ENCODE measurements at places on chromosomes 16 and 17.

DNA sequence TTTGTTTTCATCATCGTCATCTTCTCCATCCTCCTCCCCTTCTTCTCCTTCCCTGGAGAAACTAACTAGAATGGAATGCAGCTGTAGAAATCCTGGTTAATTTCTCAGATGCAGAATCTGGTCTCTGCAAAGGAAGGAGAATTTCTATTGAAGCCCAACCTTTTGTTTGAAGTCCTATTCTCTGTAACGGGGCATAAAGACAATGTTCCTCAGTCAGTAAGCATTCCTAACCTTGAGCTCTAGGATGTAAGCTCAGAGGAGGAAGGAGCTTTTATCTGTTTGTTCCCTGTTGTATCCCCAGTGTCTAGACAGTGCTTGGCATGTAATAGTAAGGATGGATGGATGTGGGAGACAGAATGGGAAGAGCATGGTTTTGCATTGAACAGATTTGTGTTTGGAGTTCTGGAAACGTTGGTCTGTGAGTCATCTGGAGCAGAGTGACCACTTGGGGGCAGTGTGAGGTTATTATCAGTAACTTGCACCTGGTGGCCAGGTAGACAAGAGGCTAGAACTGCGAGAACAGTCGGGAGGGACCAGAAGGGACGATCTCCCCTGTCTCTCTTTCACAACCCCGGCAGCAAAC is 363.7 kb downstream of the SNX29 start:
- no peak for DNase-seq

GRCh38 chr17:70096861-70097260 is 21.8 kb downstream of the KCNJ16 start:
- DNase-seq = no peak

DNA sequence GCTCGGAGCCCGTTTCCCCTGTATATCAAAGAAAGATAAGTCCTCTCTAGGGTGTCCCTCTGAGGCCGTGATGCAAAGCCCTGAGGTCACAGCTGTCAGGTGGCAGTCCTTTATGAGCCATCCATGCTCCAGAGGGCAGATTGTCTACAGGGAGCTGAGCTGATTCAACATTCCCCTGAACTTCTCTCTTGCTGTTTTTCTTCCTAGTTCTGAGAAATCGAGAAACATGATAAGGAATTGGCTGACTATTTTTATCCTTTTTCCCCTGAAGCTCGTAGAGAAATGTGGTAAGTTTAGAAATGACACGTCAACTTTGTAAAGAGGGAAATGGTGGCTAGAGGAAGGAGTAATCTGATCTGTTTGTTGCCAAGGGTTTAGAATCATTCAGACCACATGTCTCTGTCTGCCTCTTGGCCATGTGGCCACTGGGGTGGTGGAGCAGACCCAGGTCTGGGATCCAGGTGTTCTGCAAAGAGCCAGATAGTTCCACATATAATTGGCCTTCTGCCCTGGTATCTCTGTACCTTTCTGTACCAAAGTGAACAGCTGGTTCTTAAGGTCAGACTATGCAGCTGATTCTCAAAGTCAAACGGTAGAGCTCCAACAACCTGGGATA is 3.5 kb downstream of the CTNS start:
- no peak for DNase-seq

DNA sequence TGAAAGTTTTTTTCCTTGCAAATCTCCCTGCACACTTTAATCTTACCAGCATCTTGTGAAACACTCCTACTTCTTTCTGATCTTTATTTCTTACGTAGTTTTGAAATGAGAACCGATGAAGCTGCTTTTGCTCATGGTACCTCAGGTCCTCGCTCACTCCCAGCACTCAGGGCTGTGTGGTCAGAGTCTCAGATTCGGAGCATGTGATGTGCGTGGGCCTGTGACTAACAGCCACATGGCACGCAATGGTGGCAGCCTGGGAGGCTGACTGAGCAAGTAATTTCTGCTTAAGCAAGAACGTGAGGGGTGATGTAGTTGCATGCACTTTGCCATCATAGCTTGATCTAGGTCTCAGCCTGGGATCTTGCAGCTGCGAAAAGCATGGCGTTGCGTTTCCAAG is 624.3 kb downstream of the MAF start:
- no peak for DNase-seq

- DNase-seq = no peak
Measured at GRCh38 chr17:81685108-81685507, 1.3 kb downstream of the HGS start.

- DNase-seq = no peak
Measured at GRCh38 chr17:28154214-28154613, 111.7 kb downstream of the NLK start.

- no peak for DNase-seq
Measured at GRCh38 chr16:68473358-68474070, 25.2 kb upstream of the SMPD3 start.

DNA sequence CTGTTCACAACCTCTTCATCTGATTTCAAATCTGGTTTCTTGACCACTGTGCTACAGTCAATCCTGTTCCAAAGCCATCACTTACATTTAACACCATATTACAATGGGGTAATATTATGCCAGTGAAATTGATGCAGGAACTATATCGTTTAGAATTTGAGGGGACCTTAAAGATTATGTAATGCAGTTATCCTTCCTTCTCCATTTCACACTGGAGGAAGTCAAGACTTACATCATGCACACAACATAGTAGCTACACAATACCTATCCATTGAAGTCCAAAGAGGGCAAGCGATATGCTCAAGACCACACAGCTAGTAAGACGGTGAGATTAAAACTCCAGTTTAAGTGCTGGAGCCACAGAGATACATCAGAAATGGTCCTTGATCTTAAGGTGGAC is 16.8 kb downstream of the NOG start:
- no peak for DNase-seq

GRCh38 chr17:49521088-49521450 is 26.0 kb downstream of the NGFR start:
- no peak for DNase-seq

DNA sequence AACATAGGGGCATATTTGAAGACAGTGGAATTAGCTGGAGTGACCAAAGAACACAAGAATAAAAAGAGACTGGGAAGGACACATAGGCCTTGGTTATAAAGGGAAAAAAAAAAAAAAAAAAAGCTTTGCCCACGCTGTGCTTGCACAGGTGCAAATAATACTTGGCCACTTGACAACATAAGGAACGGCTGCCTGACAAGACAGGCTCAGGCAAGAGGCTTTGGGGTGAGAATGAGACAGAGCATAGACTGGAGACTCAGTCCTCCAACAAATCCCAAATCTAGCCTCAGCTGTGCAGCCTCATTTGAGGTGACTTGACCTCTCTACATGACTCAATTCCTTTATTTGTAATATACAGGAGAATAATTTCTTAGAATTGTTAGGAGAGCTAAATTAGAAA is 332.8 kb upstream of the DYNLRB2 start:
- no peak for DNase-seq

- no peak for DNase-seq
Measured at GRCh38 chr16:4626396-4626795, 1.8 kb downstream of the MGRN1 start.

DNA sequence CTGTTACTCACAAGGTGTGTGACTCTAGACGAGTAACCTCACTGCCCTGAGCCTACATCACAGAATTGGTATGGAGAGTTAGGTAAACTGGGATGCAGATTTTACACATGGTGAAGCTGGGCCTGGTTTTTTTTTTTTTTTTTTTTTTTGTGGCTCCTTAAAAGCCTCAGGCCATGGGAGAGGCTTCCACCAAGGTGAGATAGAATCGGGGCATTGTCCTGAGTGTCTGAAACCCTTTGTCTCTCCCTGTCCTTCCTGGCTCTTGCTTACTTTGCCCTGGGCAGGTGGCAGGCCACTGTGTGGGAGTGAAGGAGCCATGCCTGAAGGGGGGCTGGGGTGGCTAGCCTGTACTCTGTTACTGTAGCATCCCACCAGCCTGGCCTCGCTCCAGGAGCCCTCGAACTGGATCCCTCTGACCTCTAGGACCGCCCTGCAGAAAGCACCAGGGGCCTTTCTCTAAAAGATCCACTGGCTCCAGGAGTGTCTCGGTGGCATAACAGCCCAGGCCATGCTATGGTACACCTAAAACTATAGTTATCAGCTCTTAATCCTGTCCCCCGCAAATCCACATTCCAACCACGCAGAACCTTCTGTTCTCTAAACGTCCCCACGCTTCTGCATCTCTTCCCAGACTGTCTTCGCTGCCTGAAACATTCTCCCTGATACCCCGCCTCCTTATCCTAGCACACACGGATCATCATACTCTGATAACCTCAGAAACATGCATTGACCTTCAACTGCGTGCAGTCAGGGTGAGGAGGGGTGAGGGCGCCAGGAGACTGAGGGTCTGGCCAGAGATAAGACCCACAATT is 1.7 kb upstream of the SLC13A2 start:
- DNase-seq = no peak

DNA sequence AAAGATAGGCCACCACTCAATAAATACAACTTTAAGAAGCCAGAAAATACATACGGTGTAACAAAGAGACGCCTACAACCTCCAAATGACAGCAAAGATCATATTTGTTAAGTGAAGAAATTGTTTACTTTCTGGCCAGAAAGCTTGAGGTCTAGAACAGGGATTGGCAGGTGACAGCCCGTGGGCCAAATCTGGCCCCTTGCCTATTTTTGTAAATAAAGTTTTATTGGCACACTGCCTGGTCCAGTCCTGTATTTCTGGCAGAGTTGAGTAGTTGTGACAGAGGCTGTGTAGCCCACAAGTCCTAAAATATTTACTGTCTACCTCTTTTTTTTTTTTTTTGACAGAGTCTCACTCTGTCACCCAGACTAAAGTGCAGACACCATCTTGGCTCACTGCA is 3.4 kb upstream of the CLEC19A start:
- no peak for DNase-seq

- no peak for DNase-seq
Measured at GRCh38 chr16:73051226-73051625, 3.3 kb upstream of the ZFHX3 start.

DNA sequence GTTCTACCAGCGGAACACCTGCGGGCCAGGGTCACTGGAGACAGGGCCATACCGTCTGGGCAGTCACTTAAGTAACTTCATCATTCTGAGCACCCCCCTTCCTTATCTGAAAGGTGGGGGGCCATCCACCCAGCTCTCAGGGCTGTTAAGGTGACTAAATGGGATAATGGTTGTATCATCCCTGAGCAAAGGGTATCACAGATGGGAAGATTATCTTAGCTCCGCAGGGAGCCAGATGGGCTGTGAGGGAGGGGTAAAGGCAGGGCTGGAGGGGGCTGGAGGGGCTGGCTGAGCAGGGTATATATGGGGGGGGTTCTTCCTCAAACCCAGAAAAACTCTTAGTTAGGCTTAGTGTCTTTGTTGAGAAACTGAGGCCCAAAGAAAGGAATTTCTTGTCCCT is 2.9 kb upstream of the CACNA1G start:
- DNase-seq = no peak

DNA sequence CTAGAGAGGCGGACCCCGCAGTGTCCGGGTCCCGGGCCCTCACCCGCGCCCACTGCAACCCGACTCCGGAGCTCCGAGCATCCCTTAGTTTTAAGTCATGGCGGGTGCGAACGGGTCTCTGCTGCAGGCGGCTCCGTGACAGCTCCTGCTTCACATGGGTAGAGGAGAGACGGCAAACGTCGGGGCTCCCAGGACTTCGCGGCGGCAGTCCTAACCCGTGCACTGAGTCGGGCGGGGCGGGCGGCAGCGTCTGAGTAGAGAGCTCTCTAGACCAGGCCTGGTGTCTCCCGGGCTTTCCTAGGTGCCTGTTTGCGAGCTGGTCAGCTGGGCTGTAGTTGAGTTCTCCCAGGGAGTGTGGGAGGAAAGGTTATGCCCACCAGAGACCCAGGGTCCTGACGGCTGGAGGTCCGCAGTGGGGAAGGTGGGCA is 345 bp downstream of the TSC2 start:
- DNase-seq = no peak

GRCh38 chr16:68768771-68769170 is 31.7 kb downstream of the CDH1 start:
- no peak for DNase-seq

DNA sequence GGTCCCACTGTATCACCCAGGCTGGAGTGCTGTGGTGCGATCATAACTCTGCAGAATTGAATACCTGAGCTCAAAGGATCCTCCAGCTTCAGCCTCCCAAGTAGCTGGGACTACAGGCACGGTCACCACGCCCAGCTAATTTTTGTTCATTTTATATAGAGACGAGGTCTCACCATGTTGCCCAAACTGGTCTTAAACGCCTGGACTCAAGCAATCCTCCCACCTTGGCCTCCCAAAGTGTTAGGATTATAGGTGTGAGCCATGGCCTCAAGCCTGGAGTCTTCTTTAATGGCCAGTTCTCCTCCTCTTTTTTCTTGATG is 484 bp downstream of the CD300LB start:
- DNase-seq = no peak

DNA sequence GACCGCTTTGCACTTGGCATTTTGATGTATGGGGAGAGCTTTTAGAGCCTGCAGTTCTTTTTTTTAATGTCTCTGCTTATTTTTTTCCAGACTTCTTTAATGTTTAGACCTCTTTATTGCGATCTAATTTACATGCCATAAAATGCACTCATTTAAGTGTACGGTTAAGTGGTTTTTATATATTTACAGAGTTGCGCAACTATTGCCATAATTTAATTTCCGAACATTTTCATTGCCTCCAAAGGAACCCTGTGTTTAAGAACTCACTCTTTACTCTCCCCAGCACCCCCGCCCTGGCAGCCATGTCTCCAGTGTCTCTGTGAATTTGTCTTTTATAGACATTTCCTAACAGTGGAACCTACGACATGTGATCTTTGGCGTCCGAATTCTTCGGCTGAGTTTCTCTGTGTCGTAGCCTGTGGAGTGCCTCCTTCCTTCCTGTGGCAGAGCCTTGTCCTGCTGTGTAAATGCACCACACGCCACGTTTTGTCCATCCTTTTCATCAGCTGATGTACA is 24.0 kb downstream of the ZNF750 start:
- DNase-seq = no peak

- DNase-seq = peak; percentile 59
Measured at GRCh38 chr16:4330277-4330874, 14.5 kb downstream of the GLIS2 start.

GRCh38 chr16:28597692-28598261 is 927 bp upstream of the SULT1A2 start:
- no peak for DNase-seq

- no peak for DNase-seq
Measured at GRCh38 chr16:12079412-12079965, 103.0 kb downstream of the SNX29 start.

- peak; percentile 84 for DNase-seq
Measured at GRCh38 chr17:81959362-81960129, 1.4 kb downstream of the NOTUM start.

GRCh38 chr16:66491716-66492064 is 58.2 kb downstream of the TK2 start:
- DNase-seq = no peak

DNA sequence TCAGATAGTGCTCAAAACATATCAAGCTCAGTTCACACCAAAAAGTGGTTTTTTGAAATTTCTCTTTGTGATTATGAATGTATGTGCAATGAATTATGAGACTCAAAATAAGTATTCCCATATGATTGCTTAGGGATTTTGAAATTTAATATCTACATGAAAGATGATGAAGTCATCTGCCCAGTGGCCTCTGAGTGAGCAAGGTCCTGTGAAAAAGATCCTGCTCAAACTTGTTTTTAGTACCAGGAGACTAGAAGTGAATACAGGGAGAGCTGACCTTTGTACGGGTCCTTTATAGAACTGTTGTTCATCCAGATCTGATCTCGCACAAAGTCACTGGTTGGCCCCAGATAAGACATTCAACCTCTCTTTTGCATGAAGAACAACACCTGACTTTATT is 151.9 kb upstream of the MAF start:
- DNase-seq = no peak
